ENCODE measurements at places on chromosomes 5 and 9.

DNA sequence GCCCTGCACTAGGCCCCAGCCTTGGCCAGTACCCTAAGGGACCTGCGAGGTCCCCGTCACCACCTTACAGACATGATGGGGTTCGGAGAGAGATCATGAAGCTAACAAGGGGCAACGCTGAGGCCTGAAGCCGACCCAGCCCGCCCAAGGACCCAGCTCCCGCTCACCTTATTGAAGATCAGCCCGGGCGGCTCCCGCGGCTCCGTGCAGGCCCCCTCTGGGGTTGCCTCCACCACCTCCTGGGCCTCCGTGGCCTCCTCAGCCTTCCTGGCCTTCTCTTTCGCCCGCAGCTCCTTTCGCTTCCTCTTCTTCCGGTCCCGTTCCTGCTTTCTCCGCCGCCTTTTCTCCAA is 3.6 kb downstream of the SURF6 start:
- no peak for DNase-seq

DNA sequence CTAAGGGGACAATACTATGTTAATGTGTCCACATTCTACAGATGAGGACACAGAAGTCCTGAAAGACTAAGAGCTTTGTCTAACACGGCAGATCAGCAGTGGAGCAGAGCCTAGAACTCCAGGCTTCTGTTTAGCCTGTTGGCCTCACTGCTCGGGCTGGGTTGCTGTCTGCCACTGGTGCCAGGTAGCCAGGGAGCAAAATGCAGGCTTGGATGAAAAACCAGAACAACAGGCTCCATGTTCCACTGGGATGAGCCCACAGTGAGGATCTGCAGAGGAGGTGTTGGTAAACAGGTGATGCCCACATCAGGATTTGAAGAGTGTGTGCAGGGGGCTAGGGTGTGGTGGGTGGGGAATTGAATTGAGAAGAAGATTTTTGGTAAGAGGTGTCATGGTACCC is 114.0 kb upstream of the TBC1D2 start:
- no peak for DNase-seq

DNA sequence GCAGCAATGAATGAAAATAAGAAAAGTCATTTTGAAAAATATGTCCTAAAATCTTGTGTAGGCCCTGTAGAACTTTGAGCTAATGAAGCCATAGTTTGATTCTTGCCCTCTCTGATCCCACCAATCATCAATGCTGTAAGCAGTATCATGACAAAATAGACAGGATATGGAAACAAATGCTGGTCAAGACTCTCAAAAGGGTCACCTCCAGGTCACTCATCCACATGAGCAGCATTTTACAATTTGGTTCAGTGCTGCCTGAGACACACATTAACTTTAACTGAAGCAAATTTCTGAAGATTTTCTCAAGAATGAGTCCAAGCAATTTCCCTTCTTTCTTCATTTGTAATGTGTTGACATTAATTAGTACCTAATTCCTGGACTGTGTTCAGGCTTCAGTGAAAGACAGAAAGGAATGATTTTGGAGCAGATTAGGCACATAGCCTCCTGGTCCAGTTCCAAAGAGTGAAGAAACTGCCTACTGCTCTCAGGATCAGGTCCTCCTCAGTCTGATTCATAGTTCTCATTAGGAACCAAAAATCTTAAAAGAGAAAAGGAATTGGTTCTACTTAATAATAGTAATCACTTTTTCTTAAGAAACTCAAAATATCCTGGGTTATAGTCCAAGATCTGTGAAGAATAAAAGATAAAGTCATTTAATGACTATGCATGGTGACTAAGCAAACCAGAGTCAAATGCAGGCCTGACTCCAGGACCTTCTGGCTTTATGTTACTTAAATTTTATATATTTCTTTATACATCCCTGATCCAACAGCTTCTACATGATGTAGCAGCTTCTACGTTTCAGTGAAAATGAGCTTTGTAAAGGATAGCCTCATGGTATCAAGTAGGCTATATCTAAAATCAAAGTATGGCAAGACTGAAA is 192.1 kb upstream of the RGMB start:
- DNase-seq = peak; percentile 35

GRCh38 chr5:10400411-10400810 is 41.3 kb upstream of the ROPN1L start:
- DNase-seq = no peak

DNA sequence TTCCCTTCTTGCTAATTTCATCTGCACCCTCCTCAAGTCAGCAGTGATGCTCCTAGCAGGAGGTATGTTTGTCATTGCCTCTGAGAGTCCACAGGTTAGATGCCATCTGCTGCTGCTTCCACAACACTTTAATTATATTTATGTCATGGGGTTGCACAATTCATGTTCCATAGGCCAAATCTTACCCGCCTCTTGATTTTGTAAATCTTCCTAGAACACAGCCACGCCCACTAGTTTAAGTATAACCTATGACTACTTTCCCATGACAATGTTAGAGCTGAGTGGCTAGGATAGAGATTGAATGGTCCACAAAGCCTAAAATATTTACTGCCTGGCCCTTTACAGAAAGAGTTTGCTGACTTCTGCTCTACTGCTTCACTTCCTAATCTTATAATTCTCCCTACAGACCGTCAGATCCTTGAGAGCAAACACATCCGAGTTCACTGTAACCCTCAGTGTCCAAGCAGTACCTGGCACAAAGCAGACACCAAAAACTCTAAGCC is 21.1 kb downstream of the LIFR start:
- DNase-seq = no peak

DNA sequence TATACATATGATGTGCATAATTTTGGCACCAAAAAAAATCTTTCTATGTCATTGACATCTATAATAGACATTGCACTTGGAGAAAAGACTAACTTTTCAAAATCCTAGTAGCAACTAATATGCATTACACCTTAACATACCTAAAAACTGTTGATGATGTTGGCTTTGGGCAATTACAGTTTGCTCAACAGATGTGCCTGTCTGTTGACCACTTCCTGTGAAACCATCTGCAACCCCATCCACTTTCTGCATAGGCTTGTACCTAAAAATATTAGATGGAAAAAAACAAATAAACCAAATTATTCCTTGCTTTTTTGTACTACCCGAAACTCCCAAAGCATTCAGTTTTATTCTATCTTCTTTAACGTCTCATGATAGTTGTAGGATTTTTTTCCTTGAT is 248.6 kb downstream of the RFX3 start:
- no peak for DNase-seq

GRCh38 chr5:147949711-147950573 is 43.6 kb upstream of the C5orf46 start:
- peak; percentile 58 for DNase-seq

DNA sequence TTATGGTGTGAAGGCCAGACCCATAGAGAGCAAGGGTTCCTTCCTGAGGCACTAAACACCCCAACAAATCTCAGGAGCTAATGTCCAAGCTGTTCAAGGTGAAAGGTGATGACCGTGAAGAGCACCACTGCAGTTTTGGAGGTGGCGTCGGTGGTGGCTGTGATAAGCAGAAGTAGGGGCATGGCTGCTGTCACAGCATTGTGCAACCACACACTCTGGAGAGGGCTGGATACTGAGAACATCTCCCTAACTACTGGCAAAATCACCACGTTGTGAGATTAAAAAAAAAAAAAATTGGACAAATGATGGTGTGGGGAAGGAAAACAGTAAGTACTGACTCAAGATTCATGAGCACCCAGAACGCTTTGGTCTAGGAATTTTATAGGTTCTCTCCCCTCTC is 156.5 kb downstream of the PJA2 start:
- DNase-seq = no peak

GRCh38 chr9:20065796-20066700 is 277.2 kb upstream of the SLC24A2 start:
- DNase-seq = no peak

DNA sequence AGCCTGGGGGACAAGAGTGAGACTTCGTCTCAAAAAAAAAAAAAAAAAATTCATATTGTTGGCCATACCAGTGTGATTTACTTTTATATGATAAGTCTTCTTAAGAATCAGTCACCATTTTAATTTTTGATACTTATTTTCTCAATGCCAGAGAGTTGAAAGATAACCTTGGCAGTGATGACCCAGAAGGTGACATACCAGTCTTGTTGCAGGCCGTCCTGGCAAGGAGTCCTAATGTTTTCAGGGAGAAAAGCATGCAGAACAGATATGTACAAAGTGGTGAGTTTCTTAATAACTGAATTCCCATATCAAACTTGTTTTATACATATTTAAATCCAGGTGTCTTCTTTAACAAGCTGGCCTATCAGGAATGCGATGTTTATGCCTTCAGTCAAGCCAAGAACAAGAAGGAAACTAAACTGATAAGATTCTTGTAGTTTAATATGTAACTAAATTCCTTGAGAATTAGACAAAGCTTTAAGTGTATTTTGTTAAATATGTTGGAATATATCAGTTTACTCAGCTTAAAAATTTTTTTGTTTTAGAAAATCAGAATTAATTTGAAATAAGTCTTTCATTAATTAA is 81.5 kb downstream of the NIPBL start:
- no peak for DNase-seq

- no peak for DNase-seq
Measured at GRCh38 chr9:79812507-79813257, 240.9 kb downstream of the TLE4 start.

- DNase-seq = peak; percentile 31
Measured at GRCh38 chr5:90613918-90614504, 55.4 kb downstream of the ADGRV1 start.

GRCh38 chr5:94674490-94675382 is 56.3 kb downstream of the SLF1 start:
- DNase-seq = no peak

DNA sequence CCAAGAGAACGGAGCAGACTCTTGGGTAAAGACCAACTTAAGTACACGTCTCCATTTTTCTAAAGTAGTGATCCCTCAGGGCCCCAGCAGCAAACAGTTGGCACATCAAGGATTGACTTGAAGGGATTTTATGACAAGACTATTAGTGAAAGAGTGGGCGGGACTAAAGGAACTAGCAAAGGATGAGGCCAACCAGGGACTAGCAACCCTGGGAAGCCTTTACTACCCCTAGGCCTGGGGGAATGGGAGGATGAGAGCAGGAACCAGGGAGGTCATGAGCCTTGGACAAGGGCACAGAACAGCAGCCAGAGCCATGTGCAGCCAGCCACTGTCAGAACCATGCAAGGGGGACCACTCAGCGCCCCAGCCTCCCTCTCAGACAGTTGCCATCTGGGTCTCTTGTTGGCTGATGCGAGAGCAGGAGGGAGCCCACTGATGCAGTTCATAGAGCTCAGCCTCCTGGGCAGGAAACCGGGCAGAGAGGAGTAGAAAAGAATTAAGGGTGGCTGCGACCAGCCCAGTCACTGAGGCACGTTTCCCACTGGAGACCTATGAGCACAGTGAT is 28.1 kb downstream of the TGFBI start:
- no peak for DNase-seq

GRCh38 chr9:4829969-4830368 is 37.2 kb downstream of the RCL1 start:
- peak; percentile 55 for DNase-seq

Measured in astrocyte of the spinal cord (primary cell).